ENCODE measurements at places on chromosomes 12 and 14.
A peak's percentile ranks its signal among the peaks of the same experiment; 100 is the strongest.

- no peak for DNase-seq
Observed at GRCh38 chr12:128829861-128830504, 6.2 kb upstream of the SLC15A4 start.

- DNase-seq, result no peak
Observed at GRCh38 chr12:6158749-6159148, 34.3 kb upstream of the VWF start.

DNA sequence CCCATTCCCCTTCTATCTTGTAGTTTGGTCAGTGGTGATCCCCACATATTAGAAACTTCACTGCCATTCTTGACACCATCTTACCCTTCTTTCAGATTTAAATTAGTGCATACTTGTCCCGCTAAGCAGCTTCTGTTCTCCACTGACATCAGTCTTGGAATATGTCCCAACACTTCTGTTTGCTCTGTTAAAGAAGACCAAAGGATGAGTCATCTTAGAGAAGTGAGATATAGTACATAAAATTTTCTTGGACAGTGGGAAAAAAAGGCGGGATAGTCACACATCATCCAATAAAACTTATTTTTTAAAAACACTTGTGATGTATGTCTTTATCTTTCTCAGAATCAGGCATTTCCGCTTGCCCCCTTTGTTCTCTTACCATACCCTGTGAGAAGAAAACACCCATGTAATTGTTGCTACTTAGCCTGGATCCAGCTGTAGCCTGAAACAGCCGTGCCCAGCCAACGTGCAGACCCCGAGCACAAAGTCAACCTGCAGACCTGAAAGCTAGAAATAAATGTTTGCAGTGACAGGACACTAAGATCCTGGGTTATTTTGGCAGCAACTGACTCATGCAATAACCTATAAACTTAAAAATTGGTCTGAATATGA, 100.1 kb upstream of the PDE3A start:
- no peak for DNase-seq

DNA sequence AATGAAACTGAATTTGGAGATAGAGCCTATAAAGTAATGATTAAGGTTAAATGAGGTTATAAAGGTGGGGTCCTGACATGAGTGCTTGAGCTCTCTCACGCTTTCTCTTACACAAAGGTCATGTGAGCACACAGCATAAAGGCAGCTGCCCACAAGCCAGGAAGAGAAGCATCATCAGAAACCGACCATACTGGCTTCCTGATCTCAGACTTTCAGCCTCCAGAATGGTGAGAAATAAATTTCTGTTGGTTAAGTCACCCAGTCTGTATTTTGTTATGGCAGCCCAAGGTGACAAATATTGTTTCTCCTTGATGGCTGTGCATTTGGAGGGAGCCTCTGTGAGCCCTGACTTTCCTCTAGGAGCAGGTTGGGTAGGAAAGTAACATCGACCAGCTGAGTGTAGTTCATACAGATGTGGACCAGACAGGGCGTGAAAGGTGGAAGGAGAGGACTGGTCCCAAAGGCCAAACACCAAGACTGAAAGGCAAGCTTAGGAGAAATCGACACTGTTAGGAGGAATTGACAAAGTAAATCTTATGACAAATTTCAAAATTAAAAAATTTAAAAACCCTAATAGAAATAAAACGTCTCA, 97.6 kb upstream of the SLC38A2 start:
- DNase-seq, result no peak

- DNase-seq, result no peak
Observed at GRCh38 chr12:127327986-127328385, 939.0 kb upstream of the TMEM132C start.

- no peak for DNase-seq
Observed at GRCh38 chr12:76804435-76804976, 40.6 kb downstream of the ZDHHC17 start.

DNA sequence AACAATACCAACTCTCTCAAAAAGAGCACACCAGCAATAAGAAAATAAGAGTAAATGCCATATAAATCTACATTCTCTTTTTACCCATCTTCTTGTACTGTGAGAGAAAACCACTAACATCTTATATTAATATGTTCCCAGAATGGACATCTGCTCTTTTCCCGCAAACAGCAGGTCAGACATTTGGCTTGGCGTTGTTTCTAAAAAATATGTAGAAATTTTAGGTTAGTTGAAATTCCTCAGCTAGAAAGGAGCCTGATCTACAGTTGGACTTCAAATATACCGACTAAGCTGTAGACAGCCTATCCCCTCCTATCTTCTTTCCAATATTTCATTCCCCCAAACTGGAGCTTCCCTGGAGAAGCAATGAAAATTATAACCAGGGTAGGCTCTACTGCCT, 88.7 kb downstream of the PPP2R5E start:
- DNase-seq, result no peak

- no peak for DNase-seq
Observed at GRCh38 chr12:113471619-113472171, at the start of gene LHX5. Gene LHX5 (minus strand): TSS chr12:113471871. CDS start chr12:113471498, 373 bp downstream.

DNA sequence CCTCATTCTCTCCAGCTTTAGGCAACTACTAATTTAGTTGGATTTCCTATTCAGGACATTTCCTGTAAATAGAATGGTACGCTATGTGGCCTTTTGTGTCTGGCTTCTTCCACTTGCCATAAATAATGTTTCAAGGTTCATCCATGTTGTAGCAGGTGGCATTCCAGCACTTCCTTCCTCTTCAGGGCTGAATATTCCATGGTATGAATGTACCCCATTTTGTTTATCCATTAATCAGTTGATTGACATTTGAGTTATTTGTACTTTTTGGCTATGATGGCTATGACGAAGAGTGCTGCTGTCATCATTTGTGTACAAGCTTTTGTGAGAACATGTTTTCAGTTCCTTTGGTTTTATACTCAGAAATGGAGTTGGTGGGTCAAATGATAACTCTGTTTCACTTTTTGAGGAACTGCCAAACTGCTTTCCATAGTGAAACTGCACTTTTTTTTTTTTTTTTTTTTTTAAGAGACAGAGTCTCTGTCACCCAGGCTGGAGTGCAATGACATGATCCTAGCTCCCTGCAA, 6.5 kb upstream of the CDK2AP1 start:
- no peak for DNase-seq

GRCh38 chr14:52840877-52841276, 49.5 kb upstream of the GNPNAT1 start:
- DNase-seq, result peak; percentile 70

GRCh38 chr12:109378569-109378968, 30.9 kb downstream of the MYO1H start:
- DNase-seq, result no peak

DNA sequence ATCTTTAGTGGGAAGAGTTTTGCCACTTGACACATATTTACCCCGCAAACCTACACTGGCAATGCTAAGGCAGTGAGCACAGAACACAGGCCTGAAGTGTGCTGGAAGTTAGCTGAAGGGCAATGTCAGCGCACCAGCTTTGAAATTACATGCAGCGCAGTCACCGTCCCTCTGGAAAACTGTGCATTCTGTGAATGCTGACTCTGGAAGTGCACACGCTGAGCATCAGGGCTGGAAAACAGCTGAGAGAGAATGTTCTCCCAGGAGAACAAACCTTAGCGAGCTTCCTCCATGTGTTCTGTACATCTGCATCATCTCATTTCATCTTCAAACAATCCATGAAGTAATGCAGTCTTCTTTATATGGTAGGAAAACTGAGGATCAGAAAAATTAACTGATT, 448.2 kb downstream of the NRXN3 start:
- no peak for DNase-seq

DNA sequence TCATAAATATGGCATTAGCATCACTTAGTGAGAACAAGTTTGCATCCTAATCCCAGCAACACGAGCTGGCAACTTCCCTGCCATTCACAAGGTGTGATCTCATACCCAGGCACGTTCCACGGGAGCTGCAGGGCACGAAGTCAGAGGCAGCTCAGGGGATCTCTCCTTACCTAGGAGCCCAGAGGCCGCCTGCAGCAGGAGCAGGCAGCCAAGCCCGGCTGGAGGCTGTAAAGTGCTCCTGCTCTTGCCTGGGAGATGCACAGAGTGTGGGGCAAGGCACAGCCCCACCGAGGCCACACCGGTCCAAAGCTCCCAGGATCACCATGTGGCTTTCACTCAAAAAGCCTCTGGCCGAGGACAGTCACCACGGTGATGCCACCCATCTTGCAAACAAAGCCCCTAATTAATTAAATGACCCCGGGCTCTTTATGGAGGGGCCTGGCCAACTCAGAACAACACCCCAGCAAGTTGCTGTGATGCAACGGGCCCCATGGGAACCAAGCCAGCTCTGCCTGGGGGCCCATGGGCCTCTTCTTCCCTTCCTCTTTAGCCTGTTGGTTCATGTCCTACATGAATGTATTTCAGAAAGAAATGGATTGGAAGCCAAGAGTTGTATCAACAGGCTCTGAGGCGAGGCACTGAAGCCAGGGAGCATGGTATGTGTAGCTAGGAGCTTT, 26.5 kb downstream of the NUAK1 start:
- DNase-seq, result peak; percentile 21

DNA sequence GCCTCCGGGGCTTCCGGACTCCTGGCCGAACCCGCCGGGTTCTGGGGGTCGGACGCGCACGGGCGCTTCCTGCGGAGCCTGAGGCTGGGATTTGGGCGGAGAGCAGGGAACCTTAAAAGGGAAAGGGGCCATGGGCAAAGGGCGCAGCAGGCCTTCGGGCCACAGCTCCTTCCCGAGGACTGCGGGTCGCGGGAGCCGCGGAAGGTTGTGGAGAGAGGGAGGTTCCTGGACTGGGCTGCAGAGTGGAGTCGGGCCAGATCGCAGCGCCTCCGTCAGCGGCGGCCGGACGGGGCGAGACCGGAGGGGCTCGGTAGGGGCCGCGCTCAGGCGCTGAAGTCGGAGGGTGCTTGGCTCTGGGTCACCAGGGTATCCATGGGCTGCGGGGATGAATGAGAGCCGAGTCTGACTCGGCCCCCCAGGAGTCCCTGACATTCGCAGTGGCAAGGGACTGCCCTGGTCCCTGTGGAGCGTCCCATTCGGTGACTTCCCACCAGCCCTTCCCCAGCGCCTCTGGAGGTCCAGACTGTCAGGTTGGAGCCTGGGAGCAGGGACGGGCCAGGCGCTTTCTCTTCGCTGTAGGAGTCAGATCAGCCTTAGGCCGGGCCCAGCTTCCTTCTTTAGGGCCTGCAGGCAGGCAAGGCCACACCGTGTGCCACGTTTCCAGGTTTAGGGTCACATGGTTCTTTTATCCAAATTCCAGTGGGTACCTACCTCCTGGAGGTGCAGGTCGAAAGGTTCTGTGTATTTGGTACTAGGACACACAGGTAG, 938 bp upstream of the SLC25A29 start:
- no peak for DNase-seq

GRCh38 chr14:64673748-64674147, 30.5 kb upstream of the PLEKHG3 start:
- DNase-seq, result no peak

- DNase-seq, result no peak
Observed at GRCh38 chr14:52907949-52908348, 42.9 kb downstream of the FERMT2 start.

DNA sequence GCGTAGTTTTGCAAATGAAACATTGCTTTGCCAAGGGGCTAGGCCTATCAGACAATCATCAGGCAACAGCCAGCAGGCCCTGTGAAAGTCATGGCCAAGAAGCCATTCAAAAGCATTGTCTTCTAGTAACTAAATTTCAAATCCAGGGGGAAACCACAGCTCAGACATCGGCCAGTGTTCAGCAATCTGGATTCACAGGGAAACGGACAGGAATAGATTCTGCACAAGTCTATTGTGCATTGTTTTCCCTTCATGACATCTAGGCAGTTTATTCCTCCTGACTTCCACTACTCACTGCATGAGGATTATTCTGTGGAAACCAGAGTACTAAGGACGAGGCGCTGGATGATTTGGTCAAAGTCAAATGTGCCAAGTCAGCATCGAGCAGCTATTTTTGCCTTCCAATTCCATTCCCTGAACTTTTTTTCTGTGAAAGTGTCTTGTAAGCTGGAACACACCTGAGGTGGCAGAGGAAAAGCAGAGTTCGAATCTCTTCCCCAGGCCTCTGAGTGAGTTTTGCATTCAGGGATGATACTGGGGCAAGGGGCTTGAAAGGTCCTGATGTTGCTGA, 75.4 kb downstream of the VCPKMT start:
- DNase-seq, result no peak

- DNase-seq, result no peak
Observed at GRCh38 chr14:72851635-72852034, 42.3 kb downstream of the DPF3 start.

GRCh38 chr14:35822501-35822900, 3.6 kb upstream of the BRMS1L start:
- no peak for DNase-seq

DNA sequence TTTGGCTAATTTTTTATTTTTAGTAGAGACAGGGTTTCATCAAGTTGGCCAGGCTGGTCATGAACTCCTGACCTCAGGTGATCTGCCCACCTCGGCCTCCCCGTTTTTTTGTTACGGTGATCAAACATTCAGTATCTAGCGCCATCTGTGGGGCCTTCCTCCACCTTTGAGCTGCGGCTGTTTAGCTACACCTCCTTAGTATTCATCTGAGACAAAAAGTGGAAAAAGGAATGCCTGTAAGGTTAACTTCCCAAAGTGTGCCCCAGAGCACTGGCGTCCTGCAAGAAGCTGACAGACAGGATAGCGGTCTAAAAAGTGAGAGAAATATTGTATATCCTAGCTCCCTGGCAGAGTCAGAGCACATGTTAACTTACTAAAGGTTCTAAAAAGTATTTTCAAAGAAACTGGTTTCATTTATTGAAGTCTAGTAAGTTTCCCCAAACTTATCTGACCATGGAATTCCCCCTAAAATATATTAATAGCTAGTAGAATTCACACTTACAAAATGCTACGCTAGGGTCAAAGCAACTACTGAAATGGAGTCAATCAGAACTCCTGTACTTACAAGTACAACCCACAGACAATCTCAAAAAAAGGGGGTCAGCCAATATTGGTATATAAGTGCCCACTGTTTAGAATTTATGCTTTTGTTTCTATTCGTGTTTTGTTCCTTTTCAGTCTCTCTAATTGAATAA, 59.1 kb downstream of the DUSP16 start:
- no peak for DNase-seq

DNA sequence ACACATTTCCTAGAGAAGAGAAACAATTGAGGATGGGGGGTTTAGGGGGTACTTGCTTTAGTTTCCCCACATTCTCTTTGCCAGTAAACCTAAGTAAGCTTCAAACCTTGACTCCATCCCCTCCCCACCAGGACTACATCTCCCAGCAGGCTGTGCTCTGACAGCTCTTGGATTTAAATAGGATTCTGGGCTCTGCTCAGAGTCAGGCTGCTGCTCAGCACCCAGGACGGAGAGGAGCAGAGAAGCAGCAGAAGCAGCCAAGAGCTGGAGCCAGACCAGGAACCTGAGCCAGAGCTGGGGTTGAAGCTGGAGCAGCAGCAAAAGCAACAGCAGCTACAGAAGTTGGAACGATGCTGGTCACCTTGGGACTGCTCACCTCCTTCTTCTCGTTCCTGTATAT, 20.6 kb downstream of the RDH12 start:
- DNase-seq, result peak; percentile 9

DNA sequence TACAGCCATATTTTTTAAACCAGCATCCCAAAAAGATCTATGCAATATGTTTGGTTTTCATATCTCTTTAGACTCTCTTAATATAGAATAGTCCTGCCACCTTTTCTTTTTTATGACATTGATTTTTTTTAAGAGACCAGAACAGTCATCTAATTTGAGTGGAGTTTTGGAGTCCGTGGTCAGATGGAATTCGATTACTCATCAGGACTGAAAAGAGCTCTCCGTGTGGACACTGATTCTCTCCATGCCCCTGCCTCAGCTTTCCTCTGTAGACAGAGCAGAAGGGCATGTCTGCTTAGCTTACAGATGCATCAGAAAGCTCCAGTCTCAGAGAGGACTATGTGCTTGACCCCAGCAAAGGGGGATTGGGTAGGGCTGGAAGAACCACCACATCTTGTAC, 27.8 kb downstream of the SMCO2 start:
- DNase-seq, result peak; percentile 80

Measured in HFFc6 (cell line).